ENCODE measurements at places on chromosomes 5 and 9.

DNA sequence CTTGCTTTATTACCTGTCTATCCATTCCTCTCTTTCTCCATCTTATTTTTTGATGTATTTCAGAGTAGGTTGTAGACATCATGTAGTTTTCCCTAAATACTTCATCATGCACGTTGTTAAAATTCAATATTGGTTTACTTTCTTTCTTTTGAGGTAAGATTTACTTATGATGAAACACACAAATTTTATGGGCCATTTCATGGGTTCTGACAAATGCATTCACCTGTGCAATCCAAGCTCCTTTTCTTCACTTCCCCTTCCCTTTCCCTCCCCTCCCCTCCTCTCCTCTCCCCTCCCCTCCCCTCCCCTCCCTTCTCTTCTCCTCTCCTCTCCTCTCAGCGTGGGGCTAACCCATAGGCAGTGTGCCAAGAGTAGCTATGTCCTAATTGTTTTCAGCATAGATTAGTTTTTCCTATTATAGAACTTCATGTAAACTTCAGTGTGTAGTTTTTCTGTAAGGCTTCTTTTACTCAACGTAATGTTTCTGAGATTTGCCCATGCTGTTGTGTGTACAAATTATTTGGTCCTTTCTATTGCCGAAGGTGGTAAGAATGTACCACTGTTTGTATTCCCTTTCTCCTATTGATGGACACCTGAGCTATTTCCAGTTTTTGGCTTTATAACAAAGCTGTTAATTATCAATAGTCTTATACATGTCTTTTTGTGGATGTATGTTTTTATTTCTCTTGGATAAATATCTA lies 92.9 kb upstream of the CLINT1 start:
- DNase-seq = no peak

GRCh38 chr5:139148306-139148705 lies 49.9 kb downstream of the SIL1 start:
- DNase-seq = no peak

GRCh38 chr9:9754186-9754585 lies 858.6 kb downstream of the PTPRD start:
- DNase-seq = no peak

GRCh38 chr5:65563777-65564176 lies 681 bp downstream of the PPWD1 start:
- no peak for DNase-seq

DNA sequence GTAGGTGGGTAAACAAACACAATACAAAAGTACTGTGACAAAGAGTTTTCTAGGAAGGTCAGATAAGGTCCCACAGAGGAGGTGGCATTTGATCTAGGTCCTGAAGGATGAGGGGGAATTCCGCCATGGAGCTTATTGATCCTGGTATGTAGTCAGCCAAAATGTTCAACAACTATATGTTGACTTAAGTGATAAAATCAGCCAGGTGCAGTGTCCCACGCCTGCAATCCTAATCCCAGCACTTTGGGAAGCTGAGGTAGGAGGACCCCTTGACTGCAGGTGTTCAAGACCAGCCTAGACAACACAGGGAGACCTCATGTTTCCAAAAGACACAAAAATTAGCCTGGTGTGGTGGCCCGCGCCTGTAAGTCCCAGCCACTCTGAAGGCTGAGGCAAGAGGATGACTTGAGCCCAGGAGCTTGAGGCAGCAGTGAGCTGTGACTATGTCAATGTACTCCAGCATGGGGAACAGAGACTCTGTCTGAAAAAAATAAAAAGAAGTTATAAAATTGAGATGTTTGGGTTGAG lies 46.4 kb upstream of the PLIN2 start:
- no peak for DNase-seq

- no peak for DNase-seq
These were observed 24.1 kb downstream of the UBE2QL1 start for GRCh38 chr5:6472792-6473191.

DNA sequence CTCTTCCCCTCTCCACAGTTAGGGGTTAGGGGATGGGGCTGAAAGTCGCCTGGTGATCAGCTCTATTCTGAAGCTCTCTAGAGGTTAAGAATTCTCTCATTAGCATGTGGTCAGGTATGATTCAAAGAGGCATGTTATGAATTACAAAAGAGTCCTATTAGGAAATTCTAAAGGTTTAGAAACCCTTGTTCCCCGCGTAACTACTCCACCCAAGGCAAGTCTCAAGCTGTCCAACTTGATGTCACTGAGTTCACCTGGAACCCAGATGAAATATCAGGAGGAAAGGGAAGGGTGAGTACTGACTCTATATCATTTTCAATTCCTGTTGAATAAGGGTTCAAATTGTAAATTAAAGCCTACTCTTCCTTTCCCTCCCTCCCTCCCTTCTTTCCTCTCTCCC lies 18.1 kb upstream of the RNF145 start:
- no peak for DNase-seq

DNA sequence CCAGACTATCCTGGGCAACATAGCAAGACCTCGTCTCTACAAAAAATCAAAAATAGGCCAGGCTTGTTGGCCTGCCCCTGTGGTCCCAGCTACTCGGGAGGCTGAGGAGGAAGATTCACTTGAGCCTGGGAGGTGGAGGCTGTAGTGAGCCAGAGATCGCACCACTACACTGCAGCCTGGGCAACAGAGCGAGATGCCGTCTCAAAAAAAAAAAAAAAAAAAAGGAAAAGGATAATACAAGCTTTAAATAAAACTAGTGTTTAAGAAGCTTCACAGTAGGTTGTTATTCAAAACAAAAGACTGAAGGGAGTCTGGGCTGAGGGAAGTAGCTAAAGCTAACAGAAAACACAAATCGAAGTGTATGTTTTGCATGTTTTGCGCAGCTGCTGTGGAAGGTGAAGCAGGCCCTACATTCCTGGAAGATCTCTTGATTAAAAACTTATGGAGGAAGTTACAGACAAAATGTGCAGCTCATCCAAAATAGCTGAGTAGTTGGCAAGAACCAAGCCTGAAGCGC lies 581 bp upstream of the C9orf40 start:
- DNase-seq = peak; percentile 90

DNA sequence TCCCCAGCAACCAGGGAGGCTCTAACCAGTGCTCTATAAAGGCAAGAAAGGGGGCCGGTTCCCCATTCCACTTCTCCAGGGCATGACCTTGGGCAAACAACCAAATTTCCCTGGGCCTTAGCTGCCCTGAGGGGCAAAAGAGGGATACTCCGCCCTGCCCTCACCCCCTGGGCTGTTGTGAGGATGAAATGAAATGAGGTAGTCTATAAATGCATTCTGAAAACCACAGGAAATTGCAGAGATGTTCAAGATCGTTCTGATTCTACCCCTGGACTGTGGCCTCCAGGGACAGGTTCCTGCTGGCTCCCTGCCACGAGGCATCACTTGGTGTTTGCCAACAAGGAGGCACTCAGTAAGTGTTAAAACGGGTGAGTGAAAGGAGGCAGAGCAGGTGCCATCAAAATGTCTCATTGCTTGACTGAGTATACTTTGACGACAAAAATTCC lies 5.7 kb downstream of the RAPGEF1 start:
- DNase-seq = peak; percentile 44

DNA sequence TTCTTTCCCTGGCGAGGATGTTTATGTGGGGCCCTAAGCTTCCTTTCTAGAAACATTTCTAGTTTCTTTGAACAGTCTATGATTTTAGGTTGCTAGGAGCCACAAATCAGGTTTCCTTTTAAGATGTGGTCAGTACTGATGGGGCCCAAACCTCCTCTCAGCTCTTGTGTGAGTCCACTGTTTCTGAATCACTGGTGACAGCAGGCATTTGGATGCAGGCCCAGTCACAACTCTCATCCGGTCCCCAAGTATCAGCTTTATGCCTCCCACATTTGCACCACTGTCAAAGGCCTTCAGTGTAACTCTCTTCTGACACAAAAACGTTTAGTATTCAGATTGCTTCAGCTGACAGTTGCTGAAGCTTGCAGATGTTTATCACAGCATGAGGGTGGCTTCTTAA lies 7.8 kb downstream of the DMRT2 start:
- peak; percentile 5 for DNase-seq

GRCh38 chr5:160956051-160956450 lies 104.0 kb upstream of the ATP10B start:
- no peak for DNase-seq

GRCh38 chr5:180646289-180646962 lies 3.0 kb downstream of the FLT4 start:
- no peak for DNase-seq

GRCh38 chr5:139482050-139482889 lies at the start of gene STING1:
Gene STING1 (minus strand): TSS chr5:139482758. CDS start chr5:139481704, 1,054 bp downstream.
- peak; percentile 97 for DNase-seq

DNA sequence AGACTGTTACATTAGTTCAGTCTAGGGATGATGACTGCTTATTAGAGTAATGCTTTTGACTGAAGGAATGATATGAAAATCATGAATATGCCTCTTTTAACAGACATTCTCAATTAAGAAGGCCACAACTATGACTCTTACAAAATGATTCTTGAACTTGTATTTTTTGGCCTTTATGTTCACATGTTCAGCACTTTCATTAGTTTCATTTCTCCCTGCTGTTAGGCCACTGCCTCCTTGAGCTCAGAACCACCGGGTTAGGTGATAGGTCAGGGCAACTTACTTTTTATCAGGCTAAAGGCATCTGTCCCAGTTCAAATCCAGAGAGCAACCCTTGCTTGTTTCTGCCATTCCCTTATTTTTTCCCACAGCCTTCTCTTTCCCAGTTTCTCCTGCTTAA lies 235.2 kb upstream of the ELL2 start:
- peak; percentile 70 for DNase-seq

- DNase-seq = no peak
These were observed 37.0 kb upstream of the ARL15 start for GRCh38 chr5:54347221-54347865.

DNA sequence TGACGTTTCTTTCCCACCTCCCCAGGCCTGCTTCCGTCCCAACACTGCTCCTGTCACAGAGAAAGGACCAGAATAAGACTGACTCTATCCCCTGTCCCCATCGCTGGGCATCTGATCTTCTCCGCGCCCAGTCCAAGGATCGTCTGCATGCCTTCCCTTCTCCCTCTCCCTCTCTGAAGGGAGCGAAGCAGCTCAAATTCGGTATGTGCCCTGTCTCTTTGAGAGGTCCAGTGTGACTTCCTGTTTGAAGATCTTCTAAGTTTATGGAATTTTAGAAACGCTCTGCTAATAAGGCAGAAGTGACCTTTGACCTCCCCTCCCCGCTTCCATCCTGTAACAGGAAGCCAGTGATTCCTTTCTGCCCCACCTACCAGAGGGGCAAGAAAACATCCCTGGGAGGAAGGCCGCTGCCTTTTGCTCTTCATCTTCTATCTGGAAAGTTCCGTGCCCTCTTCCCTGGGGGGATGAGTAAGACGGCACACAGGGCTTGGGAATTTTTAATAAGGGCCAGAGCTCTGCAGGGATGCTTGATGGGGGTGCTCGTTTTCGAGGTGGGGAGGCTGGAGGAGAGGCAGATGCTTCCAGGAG lies 40.7 kb upstream of the RNU6ATAC start:
- DNase-seq = no peak
